ENCODE measurements at places on chromosomes 3 and 15. TPM values are rescaled to one million over a fixed set of nuclear protein-coding genes. Genes with fewer than 3 reads are reported as not detected.

GRCh38 chr3:168325684-168326083 lies 230.0 kb upstream of the GOLIM4 start:
- no peak for DNase-seq

Gene CORO2B
- polyA plus RNA-seq, result 59.3 TPM

DNA sequence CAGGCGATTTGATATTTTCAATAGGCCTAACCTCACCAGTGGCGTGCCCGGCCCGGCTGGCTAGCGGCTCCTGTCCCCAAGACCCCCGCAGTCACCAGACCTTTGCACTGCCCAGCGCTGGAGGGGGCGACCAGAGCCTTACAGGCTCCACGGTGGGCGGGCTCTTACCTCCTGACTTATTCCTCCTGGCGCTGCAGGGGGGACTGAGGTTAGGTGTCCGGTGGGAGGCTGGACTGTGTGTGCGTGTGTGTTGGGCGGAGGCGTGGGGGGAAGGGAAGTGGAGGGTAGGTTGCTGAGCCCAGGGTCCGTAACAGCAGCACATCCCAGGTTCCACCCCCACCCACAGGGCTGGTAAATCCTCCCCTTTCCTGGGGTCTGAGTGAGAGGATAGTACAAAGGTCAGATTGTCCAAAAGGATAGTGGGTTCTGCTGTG lies 27.5 kb upstream of the THRB start:
- no peak for DNase-seq

Gene SCAANT1
- not detected for polyA plus RNA-seq

- DNase-seq, result no peak
Measured at GRCh38 chr15:68420186-68420684, 11.7 kb downstream of the ITGA11 start.

- DNase-seq, result peak; percentile 79
Measured at GRCh38 chr3:35678643-35679161, 39.4 kb downstream of the ARPP21 start.

GRCh38 chr3:185207931-185208746 lies 45.7 kb downstream of the EHHADH start:
- no peak for DNase-seq

DNA sequence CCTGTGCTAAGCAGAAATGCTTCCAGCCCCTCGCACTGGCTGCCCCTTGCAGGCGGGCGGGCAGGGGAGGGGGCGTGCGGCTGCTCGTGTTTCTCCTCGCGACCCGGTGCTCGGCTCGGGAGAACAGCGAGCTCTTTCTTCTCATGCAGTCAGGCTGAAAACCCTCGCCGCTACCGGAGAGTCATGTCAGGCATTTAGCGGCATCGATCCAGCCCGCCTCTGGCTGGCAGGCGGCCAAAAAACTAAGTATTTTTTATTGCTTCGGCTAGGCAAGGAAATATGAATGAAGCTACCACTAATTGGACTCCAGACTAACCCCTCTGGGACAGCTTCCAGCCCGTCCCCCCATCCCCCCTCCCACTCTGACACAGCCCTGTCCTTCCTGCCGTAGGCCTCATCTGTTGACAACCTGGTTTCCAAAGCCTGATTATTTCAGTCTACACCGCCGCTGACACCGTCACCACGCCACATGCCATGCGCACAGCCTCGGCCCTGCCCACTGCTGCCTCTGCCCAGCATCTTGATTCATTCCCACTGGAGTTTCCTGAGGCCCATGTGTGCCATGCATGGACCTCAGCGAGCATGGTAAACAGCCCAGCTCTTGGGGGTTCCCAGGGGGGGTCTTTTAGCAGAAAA lies 35.3 kb downstream of the TLE3 start:
- peak; percentile 96 for DNase-seq

Gene DCLK3
- 0.88 TPM for polyA plus RNA-seq

GRCh38 chr3:152922554-152922953 lies 87.6 kb downstream of the P2RY1 start:
- DNase-seq, result no peak

DNA sequence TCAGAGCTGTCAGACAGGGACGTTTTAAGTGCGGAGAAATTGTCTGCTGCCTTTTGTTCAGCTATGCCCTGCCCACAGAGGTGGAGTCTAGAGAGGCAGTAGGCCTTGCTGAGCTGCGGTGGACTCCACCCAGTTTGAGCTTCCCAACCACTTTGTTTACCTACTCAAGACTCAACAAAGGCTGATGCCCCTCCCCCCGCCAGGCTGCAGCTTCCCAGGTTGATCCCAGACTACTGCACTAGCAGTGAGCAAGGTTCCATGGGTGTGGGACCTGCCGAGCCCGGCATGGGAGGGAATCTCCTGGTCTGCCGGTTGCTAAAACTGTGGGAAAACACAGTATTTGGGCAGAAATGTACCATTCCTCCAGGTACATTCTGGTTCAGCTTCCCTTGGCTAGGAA lies 282.1 kb downstream of the VGLL3 start:
- no peak for DNase-seq

GRCh38 chr3:100359035-100359434 lies 24.5 kb downstream of the NIT2 start:
- DNase-seq, result no peak

- DNase-seq, result no peak
Measured at GRCh38 chr3:184611607-184612281, 50.2 kb downstream of the EPHB3 start.

Gene ARHGAP31
- polyA plus RNA-seq, result 3.9 TPM

Gene AMOTL2
- 23.5 TPM for polyA plus RNA-seq

DNA sequence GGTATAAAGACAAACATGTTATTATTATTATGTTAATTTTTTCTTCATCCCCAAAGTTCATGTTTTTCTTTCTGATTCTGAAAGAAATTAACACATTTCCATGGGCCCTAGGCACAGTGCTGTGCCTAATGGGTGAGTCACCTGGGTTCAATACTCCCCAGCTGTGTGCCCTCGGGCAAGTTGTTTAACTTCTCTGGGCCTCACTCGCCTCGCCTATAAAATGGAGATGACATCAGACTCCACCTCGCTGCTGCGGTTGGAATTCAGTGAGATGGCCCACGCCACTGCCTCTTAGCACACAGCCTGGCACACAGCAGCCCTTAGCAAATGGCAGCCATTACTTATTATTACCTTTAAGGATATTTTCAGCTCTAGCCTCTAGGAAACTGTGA lies 22.6 kb downstream of the DNASE1L3 start:
- DNase-seq, result no peak

- DNase-seq, result no peak
Measured at GRCh38 chr3:41863024-41863423, 98.9 kb downstream of the ULK4 start.

- no peak for DNase-seq
Measured at GRCh38 chr3:151383111-151383510, 1.4 kb downstream of the P2RY12 start.

Gene C3orf22
- not detected for polyA plus RNA-seq

Gene GRK7
- not detected for polyA plus RNA-seq

Gene KBTBD12
- 3.0 TPM for polyA plus RNA-seq

- peak; percentile 56 for DNase-seq
Measured at GRCh38 chr3:193040836-193041672, 123.4 kb upstream of the MB21D2 start.

GRCh38 chr3:189338366-189338765 lies 166.6 kb downstream of the TPRG1 start:
- no peak for DNase-seq

- no peak for DNase-seq
Measured at GRCh38 chr15:73854265-73854664, 19.1 kb upstream of the TBC1D21 start.

Gene SLC24A5
- polyA plus RNA-seq, result not detected

DNA sequence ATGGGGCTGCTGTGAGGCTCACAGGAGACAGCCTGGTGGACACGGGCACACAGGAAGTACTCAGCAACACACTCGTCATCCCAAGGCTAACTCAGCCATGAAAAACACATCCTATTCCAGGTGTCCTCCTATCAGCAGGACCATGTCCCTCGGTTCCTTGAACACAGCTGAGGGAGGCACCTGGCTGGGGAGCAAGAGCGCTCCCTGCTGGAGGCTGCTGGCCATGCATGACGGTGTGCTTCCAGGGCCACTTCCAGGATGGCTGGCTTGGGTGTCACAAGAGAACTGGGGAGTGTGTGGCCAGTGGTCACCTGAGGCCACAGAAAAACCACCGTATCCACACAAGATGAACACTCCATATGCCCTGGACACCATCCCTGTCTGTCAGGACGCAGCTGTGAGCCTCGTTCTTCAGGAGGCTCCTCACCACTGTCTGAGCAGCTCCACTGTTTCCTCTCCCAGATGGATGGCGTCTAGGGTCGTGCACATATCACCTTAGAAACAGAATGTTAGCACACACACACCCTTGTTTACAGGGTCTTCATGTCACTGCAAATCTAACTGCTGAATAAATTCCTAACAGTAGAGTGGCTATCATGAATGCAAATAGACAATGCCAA lies 31.0 kb downstream of the POC1A start:
- DNase-seq, result peak; percentile 85
